Liver (tissue), 10 donors: ENCODE measurements at places on chromosomes 5 and 9. TPM values are rescaled to one million over a fixed set of nuclear protein-coding genes. Genes with fewer than 3 reads are reported as not detected.

- DNase-seq, result no peak
- no peaks in the 10 kb centered on the region for H3K4me1 ChIP-seq
- H3K36me3 ChIP-seq, result no peaks in the 10 kb centered on the region
These were observed 22.3 kb downstream of the MINAR2 start for GRCh38 chr5:129770024-129770820.

IL31RA gene
- not detected for total RNA-seq

DNA sequence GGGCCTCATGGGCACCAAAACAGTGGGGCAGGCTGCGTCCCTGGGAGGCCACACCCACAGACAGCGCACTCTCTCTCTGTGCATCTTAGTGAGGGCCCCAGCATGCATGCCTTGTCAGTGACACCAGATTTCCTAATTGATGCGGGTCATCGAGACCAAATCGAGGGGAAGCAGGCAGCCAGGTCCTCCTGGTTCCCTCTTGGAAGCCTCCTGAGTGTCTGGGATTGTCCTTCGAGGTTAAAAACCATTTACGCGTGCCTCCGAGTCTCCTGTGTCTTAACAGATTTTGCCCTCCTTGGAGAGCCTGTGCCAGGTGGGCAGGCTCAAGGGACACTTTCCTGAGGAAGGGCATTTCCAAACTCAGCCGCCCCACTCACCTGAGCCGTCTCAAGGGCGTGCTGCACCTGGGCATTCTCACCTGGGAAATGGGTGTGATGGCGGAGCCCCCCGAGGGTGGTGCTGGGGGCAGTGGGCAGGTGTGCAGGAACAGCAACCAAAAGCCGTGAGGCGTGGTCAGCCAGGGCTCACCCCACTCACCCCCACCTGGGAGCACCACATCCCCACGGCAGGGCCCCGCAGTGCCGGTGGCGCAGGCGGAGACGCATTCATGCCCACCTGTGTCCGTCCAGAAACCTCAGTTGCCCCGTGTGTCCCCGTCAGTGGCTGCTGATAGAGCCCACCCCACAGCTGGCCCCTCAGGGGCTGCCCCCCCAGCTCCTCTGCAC lies 2.7 kb downstream of the SLC6A19 start:
- DNase-seq, result no peak
- H3K27ac ChIP-seq, result no peak overlapping the region
- no peak overlapping the region for H3K4me3 ChIP-seq
- H3K4me1 ChIP-seq, result peaks cover 10% of the 10 kb centered on the region
- no peaks in the 10 kb centered on the region for H3K36me3 ChIP-seq

ZNF367 gene
- 18.1 TPM for total RNA-seq

ACSL6 gene
- total RNA-seq, result 7.4 TPM

- H3K27ac ChIP-seq, result no peak overlapping the region
- H3K4me3 ChIP-seq, result no peak overlapping the region
- H3K27me3 ChIP-seq, result no peaks in the 10 kb centered on the region
- H3K36me3 ChIP-seq, result no peaks in the 10 kb centered on the region
- no peak for DNase-seq
These were observed 114.3 kb downstream of the STARD4 start for GRCh38 chr5:111398013-111398412.

EMB gene
- 2.8 TPM for total RNA-seq

DPH7 gene
- total RNA-seq, result 18.9 TPM

PIP5KL1 gene
- total RNA-seq, result 1.5 TPM

GPR151 gene
- not detected for total RNA-seq

GRCh38 chr5:168192120-168192519 lies 99.3 kb upstream of the WWC1 start:
- no peaks in the 10 kb centered on the region for H3K4me1 ChIP-seq
- no peak for DNase-seq
- no peaks in the 10 kb centered on the region for H3K36me3 ChIP-seq
- no peak overlapping the region for H3K4me3 ChIP-seq
- no peaks in the 10 kb centered on the region for H3K27me3 ChIP-seq

LHX2 gene
- total RNA-seq, result 2.0 TPM

DNA sequence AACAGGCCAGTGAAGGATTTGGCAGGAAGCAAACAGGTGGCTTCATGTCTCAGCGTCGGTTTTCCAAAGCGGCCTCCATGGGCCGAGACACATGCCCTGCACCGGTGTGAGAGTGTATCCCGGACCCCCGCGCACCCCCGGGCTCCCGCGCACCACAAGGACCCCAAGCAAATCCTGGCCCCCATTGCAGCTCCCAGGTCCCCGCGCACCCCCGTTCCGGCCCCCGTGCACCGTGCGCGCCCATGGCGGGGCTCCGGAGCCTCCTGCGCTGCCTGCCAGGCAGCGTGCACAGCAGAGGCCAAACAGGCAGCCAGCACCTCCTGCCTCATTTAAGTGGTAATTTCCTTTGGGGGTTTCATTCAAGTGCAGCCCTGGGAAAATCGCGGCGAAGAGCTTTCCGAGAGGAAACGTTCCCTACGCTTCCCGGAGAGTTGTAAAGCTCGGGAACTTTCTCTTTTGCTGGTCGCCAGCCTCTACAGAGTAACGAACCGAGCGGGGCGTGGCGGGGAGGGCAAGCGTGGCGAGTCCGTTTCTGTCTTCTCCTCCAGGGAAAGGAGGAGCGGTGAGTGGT lies 145.5 kb upstream of the SLC24A2 start:
- H3K27me3 ChIP-seq, result no peaks in the 10 kb centered on the region
- no peak for DNase-seq
- H3K27ac ChIP-seq, result no peak overlapping the region
- peak overlapping the region; percentile 54 for H3K4me3 ChIP-seq
- no peaks in the 10 kb centered on the region for H3K36me3 ChIP-seq

GRCh38 chr5:124986667-124987066 lies 240.2 kb upstream of the ZNF608 start:
- H3K27ac ChIP-seq, result no peak overlapping the region
- H3K36me3 ChIP-seq, result no peaks in the 10 kb centered on the region
- H3K4me3 ChIP-seq, result no peak overlapping the region

- H3K4me1 ChIP-seq, result peaks cover 9% of the 10 kb centered on the region
- no peaks in the 10 kb centered on the region for H3K27me3 ChIP-seq
- DNase-seq, result no peak
- peak overlapping the region; percentile 72 for H3K27ac ChIP-seq
These were observed 442.4 kb downstream of the KIF4B start for GRCh38 chr5:155455791-155456514.

DNA sequence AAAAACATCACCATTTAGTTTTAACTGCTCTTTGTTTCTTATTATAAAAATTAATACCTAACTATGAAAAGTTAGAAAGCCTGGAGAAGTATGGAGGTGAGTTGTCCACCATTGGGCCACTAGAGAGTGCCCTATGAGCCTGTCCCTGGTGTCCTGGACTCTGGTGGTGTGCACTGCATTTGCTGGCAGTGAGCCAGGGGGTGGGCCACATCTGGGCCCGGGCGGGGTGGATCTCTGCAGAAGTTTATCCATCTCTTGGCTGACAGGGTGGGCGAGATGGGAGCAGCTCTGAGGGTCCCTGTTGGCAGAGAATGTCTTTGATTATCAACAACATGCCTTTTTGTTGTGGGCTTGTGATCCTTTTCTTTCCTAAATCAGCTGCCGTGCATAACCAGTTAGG lies 8.2 kb downstream of the TENT4A start:
- peaks cover 34% of the 10 kb centered on the region for H3K4me1 ChIP-seq
- no peak overlapping the region for H3K4me3 ChIP-seq
- DNase-seq, result peak; percentile 49
- peak overlapping the region; percentile 49 for H3K27ac ChIP-seq
- no peaks in the 10 kb centered on the region for H3K27me3 ChIP-seq

DNA sequence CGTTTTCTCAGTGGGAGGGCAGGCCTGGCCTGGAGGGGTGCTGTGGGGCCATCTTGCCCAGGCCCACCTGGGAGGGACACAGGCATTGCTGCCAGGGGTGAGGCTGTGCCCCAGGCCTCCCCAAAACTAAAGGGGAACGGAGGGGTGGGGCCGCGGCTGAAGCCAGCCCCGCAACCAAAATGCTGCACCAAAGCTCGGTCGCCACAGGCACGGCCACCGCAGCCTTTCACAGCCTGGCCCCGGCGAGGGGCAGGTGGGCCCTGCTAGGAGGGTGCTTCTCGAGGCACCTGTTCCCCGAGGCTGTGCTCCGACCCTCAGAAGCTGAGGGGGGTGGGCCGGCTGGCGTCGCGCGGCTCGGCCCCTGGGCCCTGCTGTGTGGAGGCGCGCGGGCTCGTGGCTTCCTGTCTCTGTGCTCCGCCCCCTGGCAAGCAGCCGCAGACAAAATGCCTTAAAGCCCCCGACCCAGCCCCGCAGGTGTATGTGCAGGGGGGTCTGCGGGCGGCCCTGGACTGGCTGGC lies 57.6 kb downstream of the JAK2 start:
- H3K36me3 ChIP-seq, result peaks cover 21% of the 10 kb centered on the region
- DNase-seq, result no peak
- no peak overlapping the region for H3K27ac ChIP-seq
- no peaks in the 10 kb centered on the region for H3K27me3 ChIP-seq
- no peak overlapping the region for H3K4me3 ChIP-seq

GRCh38 chr9:84394036-84394435 lies 53.5 kb upstream of the SLC28A3 start:
- no peak overlapping the region for H3K4me3 ChIP-seq
- H3K27ac ChIP-seq, result no peak overlapping the region
- DNase-seq, result no peak
- no peaks in the 10 kb centered on the region for H3K4me1 ChIP-seq
- H3K36me3 ChIP-seq, result no peaks in the 10 kb centered on the region

DNA sequence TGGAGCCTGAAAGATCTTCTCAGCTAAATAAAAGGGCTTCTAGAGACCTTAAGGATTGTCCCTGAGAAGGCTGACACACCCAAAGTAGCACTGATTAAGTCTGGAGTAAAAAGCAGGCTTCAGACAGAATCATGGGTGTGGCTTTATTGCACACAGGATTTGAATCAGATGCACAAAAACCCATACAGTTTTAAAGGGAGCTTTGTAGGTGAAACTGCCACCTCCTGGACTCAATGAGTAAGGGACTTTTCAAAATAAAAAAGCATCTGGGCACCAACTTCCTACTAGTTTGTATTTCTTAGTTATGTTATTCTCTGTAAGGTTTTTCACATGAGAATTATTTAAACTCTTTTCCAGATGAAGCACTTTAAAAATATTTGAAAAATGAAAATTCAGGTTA lies 129.4 kb downstream of the EDIL3 start:
- H3K4me3 ChIP-seq, result no peak overlapping the region
- no peak overlapping the region for H3K27ac ChIP-seq
- no peak for DNase-seq

DNA sequence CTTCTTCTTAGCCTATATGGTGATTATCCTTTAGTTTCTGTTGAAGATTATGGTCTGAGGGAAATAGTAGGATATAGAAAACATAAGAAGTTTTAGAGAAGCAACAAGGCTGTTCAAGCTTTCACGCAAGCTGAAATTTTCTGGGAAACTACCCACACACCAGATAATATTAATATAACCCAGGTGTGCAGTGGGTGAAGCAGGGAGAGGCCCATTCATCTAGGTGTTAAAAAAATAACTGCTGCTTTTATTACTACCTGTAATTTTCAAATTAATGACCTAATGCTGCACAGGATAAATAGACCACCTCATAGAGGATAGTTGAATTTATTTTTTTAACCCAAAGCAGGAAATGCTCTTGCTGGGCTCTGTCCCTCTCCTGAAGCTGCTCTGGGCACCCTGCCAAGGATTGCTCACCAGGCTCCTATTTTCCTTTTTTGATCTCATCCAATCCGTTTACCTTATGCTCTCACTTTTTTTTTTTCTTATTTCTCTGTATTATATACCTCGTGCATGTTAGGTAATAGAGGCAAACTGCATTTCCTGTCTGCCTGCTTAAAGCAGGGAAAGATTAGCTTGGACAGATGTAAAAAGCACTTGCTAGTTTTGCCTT lies 124.3 kb upstream of the SLC12A2 start:
- no peaks in the 10 kb centered on the region for H3K4me1 ChIP-seq
- H3K27me3 ChIP-seq, result no peaks in the 10 kb centered on the region
- H3K4me3 ChIP-seq, result no peak overlapping the region
- DNase-seq, result no peak
- H3K27ac ChIP-seq, result no peak overlapping the region

GRCh38 chr5:52893105-52893504 lies 96.0 kb upstream of the ITGA2 start:
- no peaks in the 10 kb centered on the region for H3K27me3 ChIP-seq
- H3K4me1 ChIP-seq, result peaks cover 11% of the 10 kb centered on the region
- peaks cover 20% of the 10 kb centered on the region for H3K36me3 ChIP-seq
- no peak for DNase-seq
- no peak overlapping the region for H3K4me3 ChIP-seq

DNA sequence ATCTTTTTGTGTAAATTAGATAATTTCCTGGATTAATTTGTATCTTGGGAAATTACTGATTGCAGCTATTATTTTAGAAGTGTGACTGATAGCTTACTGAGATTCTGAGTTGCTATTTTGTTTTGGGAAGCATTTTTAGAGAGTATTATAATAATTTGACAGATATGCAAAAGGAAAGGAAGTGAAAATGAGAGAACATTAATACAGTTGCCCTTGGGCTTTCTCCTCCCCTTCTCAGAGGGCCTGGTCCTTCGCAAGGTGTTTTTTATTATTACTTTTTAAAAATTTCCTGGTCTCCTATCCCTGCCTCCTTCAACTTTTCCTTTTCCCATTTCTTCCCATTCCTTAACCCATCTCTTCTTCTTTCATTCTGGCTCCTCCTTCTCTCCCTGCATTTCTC lies 32.6 kb downstream of the UBAP1 start:
- no peak for DNase-seq
- H3K27ac ChIP-seq, result no peak overlapping the region
- no peak overlapping the region for H3K4me3 ChIP-seq
- no peaks in the 10 kb centered on the region for H3K4me1 ChIP-seq
- H3K36me3 ChIP-seq, result no peaks in the 10 kb centered on the region

DNA sequence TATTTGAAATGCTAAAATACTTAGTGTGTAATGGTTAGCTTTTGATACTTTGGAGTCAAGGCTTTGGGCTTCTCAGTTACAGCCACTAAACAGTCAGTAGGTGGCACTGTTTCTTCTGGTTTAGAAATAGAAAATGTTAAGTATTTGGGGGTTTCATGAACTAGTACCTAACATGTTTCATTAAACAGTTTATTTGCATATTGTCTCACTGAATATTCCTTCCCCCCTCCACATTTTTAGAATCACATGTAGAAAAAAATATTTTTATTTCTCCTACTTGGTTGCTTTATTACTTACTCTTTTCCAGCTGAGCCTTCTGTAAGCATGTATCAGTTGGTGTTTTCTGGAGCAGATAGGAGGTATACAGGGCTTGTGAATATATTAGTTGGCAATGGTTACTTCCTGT lies 48.0 kb downstream of the IPO11 start:
- H3K27me3 ChIP-seq, result no peaks in the 10 kb centered on the region
- H3K4me3 ChIP-seq, result no peak overlapping the region
- H3K36me3 ChIP-seq, result no peaks in the 10 kb centered on the region
- DNase-seq, result no peak
- H3K4me1 ChIP-seq, result no peaks in the 10 kb centered on the region

GRIN3A gene
- total RNA-seq, result under 0.01 TPM

- DNase-seq, result no peak
- no peak overlapping the region for H3K27ac ChIP-seq
- H3K27me3 ChIP-seq, result no peaks in the 10 kb centered on the region
- H3K36me3 ChIP-seq, result no peaks in the 10 kb centered on the region
- H3K4me1 ChIP-seq, result no peaks in the 10 kb centered on the region
These were observed 10.4 kb upstream of the ANXA1 start for GRCh38 chr9:73141282-73141681.

GRCh38 chr9:131477367-131477766 lies 25.4 kb upstream of the POMT1 start:
- H3K27ac ChIP-seq, result no peak overlapping the region
- no peak for DNase-seq
- no peaks in the 10 kb centered on the region for H3K4me1 ChIP-seq
- no peaks in the 10 kb centered on the region for H3K27me3 ChIP-seq
- no peak overlapping the region for H3K4me3 ChIP-seq

IFNA2 gene
- total RNA-seq, result not detected

- no peaks in the 10 kb centered on the region for H3K4me1 ChIP-seq
- no peak for DNase-seq
- H3K4me3 ChIP-seq, result no peak overlapping the region
- H3K27ac ChIP-seq, result no peak overlapping the region
- H3K27me3 ChIP-seq, result no peaks in the 10 kb centered on the region
These were observed 31.3 kb downstream of the GRAMD2B start for GRCh38 chr5:126454535-126454934.
